ENCODE measurements at places on chromosomes 11 and 22. TPM values are rescaled to one million over a fixed set of nuclear protein-coding genes. Genes with fewer than 3 reads are reported as not detected.

The PTPN5 gene
- not detected for total RNA-seq

The RAPSN gene
- total RNA-seq: not detected

DNA sequence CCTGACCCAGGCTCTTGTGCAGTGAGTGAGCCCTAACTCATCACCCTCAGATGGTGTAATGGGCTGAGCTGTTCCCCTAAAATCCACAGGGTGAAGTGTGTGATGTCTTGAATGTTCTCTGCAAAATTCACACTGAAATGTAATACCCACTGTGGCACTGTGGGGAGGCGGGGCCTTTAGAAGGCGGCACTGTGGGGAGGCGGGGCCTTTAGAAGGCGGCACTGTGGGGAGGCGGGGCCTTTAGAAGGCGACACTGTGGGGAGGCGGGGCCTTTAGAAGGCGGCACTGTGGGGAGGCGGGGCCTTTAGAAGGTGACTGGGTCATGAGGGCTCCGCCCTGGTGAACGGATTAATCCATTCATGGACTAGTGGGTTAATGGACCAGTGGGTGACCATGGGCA, 33.0 kb downstream of the CHID1 start:
- no peak for DNase-seq

- no peak for DNase-seq
These were observed 198.5 kb downstream of the MYO18B start for GRCh38 chr22:25940479-25940878.

- DNase-seq: no peak
These were observed 20.6 kb upstream of the TMEM45B start for GRCh38 chr11:129795089-129795488.

- DNase-seq: peak; percentile 13
These were observed 8.8 kb upstream of the MED17 start for GRCh38 chr11:93775289-93775688.
